ENCODE measurements at places on chromosomes 1 and 21.

DNA sequence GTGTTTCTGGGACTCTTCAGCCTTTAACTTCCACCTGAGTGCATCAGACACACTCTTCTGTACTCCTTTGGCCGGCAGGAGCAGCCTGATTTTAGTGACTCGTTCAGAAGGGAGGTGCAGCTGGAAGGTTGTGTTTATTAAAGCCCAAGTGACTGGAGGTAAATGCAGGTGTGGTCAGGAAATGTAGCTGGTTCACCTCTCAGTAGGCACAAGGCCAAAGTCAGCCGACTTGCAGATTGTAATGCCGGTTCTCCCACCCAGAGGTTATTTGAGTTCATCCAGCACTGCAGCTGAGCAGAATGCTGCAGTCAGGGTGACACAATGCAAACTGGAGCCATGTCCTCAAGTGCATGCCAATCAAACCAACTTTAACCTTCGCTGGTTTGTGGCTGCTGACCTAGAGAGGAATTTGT, 91.5 kb downstream of the SPATA46 start:
- no peak for DNase-seq

GRCh38 chr1:3651026-3651929, 1.0 kb upstream of the TP73 start:
- DNase-seq, result no peak

- no peak for DNase-seq
Observed at GRCh38 chr1:245585252-245585959, 430.6 kb downstream of the KIF26B start.

DNA sequence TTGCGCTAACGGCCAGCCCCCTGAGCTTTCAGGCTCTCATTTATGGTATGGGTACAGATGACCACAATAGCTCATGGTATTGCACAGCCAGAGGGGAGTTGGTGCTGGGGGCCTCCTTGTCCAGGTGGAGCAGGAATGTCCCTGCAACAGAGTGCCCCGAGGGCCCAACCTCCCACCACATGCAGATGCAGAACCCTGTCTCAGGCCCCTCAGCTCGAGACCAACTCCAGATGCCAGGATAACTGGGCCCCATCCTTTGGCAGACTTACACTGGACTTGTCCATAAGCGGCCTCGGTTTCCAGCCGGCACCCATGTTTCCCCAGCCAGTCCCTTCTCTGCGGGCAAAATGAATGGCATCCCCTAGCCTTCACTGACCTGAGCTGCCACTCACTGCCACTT, 67.1 kb downstream of the VWA5B1 start:
- DNase-seq, result no peak

DNA sequence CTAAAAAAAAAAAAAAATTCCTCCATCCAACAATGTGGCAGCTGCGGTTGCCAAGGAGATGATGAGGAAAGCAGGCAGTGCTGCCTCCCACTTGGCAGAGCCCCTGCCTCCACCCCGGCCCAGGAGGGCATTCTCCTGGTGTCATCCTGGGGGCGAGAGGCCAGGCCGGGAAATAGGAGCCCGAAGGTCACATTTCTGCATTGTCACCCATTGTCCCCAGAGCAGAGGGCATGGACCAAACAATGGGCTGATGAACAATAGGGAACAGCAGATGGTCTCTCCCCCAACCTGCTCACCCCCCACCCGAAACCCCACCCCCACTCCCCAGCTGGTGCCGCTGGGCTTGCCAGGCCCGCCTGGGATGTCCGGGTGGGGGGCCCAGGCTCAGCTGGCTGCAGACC, 37.3 kb downstream of the CAMK2N1 start:
- no peak for DNase-seq

GRCh38 chr21:45787371-45787770, 143.8 kb downstream of the PCBP3 start:
- DNase-seq, result no peak

- DNase-seq, result no peak
Observed at GRCh38 chr1:100622037-100622436, 84.1 kb downstream of the GPR88 start.

GRCh38 chr1:160681066-160681890, 30.3 kb downstream of the CD48 start:
- peak; percentile 85 for DNase-seq

GRCh38 chr1:19651141-19651737, 7.1 kb downstream of the NBL1 start:
- peak; percentile 47 for DNase-seq

GRCh38 chr1:147539122-147539575, 2.2 kb upstream of the BCL9 start:
- DNase-seq, result no peak

DNA sequence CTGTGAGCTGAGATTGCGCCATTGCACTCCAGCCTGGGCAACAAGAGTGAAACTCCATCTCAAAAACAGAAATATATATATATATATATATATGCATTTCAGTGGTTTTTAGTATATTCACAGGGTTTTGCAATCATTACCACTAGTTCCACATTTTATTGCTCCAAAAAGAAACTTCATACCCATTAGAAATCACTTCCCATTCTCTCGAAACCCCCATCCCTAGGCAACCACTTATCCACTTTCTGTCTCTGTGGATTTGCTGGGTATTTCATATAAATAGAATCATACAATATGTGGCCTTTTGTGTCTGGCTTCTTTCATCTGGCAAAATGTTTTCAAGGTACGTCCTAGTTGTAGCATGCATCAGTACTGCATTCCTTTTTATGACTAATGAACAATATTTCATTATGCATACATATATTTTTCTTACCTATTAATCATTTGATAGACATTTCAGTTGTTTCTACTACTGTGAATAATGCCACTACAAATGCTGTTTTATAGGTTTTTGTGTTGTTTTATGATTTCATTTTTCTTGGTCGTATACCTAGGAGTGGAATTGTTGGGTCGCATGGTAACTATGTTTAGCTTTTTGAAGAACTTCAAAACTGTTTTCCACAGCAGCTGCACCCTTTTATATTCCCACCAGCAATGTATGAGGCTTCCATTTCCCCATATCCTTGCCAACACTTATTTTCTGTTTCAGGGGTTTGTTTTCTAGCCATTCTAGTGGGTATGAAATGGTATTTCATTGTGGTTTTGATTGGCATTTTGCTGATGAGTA, 95.9 kb downstream of the PHTF1 start:
- no peak for DNase-seq
